ENCODE measurements at places on chromosomes 3 and 15.
A peak's percentile ranks its signal among the peaks of the same experiment; 100 is the strongest.

GRCh38 chr3:197880491-197881269 lies 69.3 kb upstream of the RPL35A start:
- no peak for DNase-seq

DNA sequence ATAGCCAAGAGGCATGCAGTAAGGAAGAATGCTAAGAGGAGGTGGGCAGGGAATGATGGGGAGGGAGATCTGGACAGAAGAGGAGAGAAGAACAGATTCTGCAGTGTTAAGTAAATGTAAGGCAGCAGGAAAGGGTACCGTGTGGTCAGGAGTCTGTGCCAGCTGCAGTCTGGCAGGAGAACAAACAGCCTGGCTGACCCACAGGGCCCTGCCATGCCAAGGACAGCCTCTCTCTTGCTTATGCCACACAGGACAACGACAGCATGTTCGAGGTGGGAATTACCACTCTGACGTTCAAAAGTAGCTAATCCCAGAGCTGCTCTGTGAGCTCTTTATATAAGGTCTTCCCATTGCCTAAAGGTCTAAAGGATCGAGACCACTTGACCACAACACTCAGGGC lies 31.3 kb downstream of the DAPK2 start:
- DNase-seq: no peak

GRCh38 chr15:75924576-75924975 lies 20.9 kb downstream of the FBXO22 start:
- DNase-seq: no peak

- peak; percentile 28 for DNase-seq
These were observed 20.2 kb downstream of the MYZAP start for GRCh38 chr15:57611938-57612337.

DNA sequence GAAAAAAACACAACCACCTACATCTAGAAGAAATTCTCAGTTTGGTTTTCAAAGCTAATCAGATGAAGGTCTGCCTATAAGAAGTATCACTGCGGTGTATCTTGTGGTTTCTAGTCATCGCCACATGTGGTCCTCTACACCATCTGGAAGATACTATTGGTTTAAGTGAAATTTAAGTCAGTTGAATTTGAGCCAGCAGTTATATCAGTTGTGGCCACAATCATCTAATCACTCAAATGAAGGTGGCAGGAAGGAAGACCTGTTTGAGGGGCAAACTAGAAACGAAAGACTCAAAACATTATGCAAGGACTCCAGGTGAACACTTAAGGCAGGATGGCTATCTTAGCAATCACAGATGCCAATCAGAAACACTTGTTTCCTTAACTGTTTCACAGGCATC lies 48.7 kb downstream of the ETV5 start:
- no peak for DNase-seq

DNA sequence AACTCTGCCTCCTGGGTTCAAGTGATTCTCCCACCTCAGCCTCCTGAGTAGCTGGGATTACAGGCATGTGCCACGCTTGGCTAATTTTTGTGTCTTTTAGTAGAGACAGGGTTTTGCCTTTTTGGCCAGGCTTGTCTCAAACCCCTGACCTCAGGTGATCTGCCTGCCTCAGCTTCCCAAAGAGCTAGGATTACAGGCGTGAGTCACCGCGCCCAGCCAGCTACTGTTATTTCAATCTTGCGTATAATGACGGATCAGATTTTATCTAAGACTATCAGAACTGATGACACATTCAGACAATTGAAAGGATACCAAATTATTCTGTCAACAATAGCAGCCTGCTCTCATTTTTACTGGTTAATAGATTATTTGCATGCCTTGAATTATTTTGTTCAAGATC lies 612.2 kb downstream of the ZIC1 start:
- no peak for DNase-seq

DNA sequence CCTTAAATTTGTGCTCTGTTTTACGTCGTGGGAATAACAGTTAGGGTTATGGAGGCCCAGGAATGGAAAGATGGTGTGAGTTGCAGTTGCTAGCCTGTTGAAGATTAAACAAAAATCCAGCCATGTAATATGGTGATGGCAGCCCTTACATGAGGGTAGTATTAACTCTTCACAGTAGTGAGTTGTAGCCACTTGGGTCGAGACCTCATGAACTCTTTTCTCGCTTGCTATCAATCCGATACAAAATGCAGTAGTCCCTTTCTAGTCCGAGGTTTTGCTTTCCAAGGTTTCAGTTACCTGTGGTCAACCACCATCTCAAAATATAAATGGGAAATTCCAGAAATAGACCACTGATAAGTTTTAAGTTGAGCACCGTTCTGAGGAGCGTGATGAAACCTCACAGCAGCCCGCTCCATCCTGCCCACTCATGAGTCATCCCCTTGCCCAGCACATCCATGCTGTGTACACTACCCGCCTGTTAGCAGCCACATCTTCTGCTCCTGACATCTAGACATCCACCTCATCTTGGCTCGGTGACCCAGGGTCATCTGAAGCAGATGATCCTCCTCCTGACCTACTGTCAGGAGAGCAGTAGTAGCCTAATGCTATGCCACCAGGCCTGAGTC lies 177.9 kb downstream of the CDIN1 start:
- no peak for DNase-seq

DNA sequence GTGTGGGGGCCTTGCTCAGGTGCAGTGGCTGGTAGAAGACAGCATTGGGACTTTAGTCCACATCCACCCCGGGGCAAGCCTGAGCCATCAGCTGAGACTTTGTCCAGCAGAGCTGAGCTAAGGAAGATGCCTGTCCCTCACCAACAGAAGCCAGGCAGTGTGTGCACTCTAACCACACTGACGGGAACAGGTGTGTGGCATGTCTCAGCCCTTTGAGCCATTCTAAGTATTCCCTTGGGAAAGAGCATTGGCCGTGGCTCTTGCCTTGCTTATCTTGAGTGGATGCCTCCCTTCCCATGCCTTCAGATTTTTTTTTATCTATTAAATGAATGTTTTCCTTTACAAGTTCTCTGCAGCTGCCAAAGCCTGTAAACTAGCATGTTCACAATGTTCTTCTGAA lies 3.5 kb downstream of the GABRA5 start:
- no peak for DNase-seq

GRCh38 chr15:97504031-97504792 lies 456.3 kb upstream of the ARRDC4 start:
- no peak for DNase-seq

GRCh38 chr3:31705736-31706135 lies 173.0 kb downstream of the STT3B start:
- no peak for DNase-seq

DNA sequence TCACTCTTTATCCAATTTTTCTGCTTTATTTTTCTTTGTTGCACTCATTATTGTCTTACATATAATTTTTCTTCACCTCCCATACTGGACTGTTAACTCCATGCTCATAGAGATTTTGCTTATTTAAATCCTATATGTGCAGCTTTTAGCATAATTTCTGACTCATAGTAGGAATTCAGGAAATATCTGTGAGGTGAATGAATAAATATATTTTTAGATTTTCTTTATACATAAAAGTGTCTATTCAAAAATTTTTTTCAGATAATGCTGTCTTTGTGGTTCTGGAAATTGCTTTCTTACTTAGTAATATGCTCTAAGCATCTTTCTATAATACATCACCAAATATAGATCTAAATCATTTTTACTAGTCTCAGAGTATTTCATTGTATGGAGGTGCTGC lies 191.8 kb upstream of the SUCLG2 start:
- DNase-seq: no peak
